Stimulated activated naive CD8-positive, alpha-beta T cell treated with anti-CD3 and anti-CD28 coated beads, Interleukin-15, amount 100 ng/mL, for 72 hours (primary cell): ENCODE measurements at places on chromosomes 4 and X.

GRCh38 chr4:85399270-85399669 lies 75.7 kb upstream of the ARHGAP24 start:
- no peak for DNase-seq

GRCh38 chr4:72857787-72858186 lies 211.7 kb downstream of the COX18 start:
- no peak for DNase-seq

GRCh38 chr4:98113012-98113411 lies 30.3 kb downstream of the STPG2 start:
- DNase-seq, result no peak

DNA sequence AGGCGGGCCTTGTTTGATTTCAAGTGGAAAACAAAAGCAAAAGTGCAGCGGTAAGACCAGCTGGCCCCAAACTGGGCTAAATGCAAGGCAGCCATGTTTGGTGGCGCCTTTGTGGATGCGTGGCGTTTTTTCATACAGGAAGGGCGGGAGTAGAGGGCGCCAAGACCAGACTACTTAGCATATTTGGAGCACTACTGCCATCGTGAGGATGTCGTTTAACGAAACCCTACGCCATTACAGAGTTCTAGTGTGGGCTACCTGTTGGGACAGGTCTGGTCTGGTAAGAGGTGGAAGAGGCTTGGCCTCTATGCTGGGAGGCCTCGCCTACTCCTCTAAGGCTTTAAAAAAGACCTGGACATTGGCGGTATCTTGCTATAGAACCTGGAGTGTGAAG lies 230.7 kb upstream of the STK26 start:
- no peak for DNase-seq

DNA sequence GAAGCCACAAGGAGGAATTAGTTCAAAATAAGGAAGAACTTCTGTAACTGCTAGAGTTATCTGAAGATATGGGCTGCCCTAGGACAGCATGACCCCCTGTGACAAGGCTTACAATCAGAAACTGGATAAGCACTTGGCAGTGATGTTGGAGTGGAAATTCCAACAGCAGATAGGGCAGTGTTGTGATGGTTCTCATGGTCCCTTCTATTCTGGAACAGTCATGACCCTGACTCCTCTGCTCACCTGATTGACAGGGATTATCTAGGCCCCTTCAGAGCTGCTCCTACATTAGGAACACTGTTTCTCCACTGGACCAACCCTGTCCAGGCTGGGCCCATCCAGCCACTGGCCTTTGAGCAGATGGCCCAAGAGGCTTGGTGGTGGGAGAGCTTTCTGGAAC lies 17.9 kb downstream of the NALF2 start:
- no peak for DNase-seq

DNA sequence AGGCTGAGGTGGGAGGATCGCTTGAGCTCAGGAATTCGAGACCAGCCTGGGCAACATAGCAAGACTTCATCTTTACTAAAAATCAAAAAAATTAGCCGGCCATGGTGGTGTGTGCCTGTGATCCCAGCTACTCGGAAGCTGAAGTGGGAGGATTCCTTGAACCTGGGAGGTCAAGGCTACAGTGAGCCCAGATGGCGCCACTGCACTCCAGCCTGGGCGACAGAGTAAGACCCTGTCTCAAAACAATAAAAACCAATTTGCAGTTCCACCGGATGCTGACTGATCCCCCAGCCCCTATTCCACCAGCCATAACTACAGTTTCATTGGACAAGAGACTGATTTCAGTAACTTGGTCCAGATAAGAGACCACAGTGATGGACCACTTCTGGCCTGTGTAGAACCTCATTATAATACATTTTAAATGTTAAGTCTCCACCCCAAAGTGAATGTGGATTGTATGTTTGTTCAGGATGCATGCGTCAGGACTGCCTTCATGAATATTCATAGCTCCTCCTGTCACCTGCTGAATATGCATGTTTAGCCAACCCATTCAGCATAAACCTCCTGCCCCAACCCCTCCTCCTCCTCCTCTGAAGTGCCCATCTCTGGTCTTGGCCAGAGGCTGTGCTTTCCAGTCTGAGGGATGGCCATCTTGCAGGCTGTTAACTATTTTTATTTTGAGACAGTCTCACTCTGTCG lies 2.3 kb upstream of the SLBP start:
- no peak for DNase-seq
